ENCODE measurements at places on chromosomes 11 and 22. TPM values are rescaled to one million over a fixed set of nuclear protein-coding genes. Genes with fewer than 3 reads are reported as not detected.

GRCh38 chr22:23373601-23374000 is 193.3 kb downstream of the BCR start:
- peak; percentile 13 for DNase-seq

DNA sequence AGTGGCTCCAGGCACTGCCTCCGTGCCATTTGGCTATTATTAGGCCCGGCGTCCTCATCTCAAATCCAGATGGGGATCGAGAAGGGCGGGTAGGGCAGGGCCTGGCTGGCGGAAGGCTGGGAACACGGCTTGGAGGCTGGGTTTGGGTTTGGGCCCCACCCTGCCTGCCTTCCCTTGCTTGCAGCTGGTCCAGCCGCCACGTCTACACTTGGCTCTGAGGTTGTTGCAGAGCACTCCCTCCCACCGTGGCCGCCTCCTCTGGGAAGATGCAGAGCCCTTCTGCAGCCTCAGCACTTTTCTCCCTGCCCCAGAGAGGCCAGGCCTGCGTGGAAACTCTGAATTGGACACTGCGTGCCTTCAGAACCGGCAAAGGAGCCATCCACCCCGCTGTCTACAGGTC is 5.2 kb upstream of the SMTN start:
- no peak for DNase-seq

The MPPED2 gene
- 0.24 TPM for total RNA-seq

The DLAT gene
- total RNA-seq, result 40.9 TPM

DNA sequence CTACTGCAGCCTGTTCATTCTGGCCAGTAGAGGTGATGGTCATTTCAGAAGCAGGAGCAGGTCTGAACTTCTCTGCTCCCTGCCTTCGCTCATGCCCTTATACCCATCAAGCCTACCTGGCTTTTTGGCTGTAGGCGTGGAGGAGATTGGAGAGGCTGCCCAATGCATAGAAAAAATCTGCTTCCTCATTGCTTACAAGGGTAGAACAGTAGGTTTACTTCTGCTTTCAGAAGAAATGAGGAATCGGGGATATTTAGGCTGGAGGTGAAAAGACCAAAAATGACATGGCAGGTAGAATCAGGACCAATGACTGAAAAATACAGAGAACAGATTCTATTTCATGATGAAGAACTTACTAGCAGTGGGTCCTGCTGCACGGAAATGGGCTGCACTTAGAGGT is 72.9 kb upstream of the YWHAH start:
- no peak for DNase-seq

DNA sequence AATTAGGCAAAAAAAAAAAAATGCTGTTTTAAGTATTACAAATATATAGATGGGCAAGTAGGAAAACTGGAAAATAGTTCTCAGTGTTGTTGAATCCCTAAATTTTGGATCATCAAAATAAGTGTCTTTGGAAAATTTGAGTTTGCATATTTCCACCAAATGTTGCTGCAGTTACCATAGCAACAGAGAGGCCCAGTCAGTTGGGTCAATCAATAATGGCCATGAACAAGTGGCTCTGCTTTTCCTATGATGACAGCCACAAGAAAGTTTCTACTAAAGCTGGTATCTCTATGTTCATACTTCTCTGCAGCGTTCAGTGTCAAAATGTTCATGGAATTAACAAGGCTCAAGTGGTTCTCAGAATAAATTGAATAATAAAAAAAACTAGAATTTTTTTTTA is 79.1 kb downstream of the SERGEF start:
- no peak for DNase-seq

All from natural killer cell treated with Interleukin-12 subunit alpha and Interleukin-12 subunit beta and Interleukin-15 and Interleukin-18, amount 100 ng/mL, for 72 hours (primary cell).